Progenitor cell of endocrine pancreas (in vitro differentiated cells): ENCODE measurements at places on chromosomes 12 and 14. TPM values are rescaled to one million over a fixed set of nuclear protein-coding genes. Genes with fewer than 3 reads are reported as not detected.

CRIP1 gene
- total RNA-seq, result 5.1 TPM in 2 replicates

- no peak overlapping the region for H3K27ac ChIP-seq
- H3K27me3 ChIP-seq, result peaks cover 10% of the 10 kb centered on the region
- no peaks in the 10 kb centered on the region for H3K36me3 ChIP-seq
- DNase-seq, result no peak
- no peaks in the 10 kb centered on the region for H3K4me1 ChIP-seq
Measured at GRCh38 chr14:88256997-88257950, 65.8 kb downstream of the KCNK10 start.

VPS37B gene
- total RNA-seq, result 22.9 and 24.2 TPM in 2 replicates

DNA sequence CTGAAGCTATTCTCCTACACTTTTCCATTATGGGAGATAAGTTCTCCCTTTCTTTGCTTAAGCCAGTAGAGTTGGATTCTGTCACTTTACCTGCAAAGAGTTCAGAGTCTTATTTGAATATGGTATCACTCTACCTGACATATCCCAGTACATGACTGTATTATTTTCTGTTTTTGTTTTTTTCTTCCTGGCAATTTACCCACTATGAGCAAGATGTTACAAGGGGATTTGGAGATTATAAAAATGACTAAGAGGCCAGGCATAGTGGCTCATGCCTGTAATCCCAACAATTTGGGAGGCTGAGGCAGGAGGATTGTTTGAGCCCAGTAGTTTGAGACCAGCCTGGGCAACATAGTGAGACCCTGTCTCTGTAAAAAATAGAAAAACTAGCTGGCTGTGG is 46.4 kb upstream of the CHST11 start:
- no peak overlapping the region for H3K27ac ChIP-seq
- H3K4me1 ChIP-seq, result peaks cover 9% of the 10 kb centered on the region
- peaks cover 13% of the 10 kb centered on the region for H3K27me3 ChIP-seq
- no peak overlapping the region for H3K4me3 ChIP-seq

TSPAN8 gene
- total RNA-seq, result 0.33 and 1.0 TPM in 2 replicates
